ENCODE measurements at places on chromosomes 3 and 15.
A peak's percentile ranks its signal among the peaks of the same experiment; 100 is the strongest.

GRCh38 chr3:61200270-61200669, 51.0 kb downstream of the FHIT start:
- no peak for DNase-seq

DNA sequence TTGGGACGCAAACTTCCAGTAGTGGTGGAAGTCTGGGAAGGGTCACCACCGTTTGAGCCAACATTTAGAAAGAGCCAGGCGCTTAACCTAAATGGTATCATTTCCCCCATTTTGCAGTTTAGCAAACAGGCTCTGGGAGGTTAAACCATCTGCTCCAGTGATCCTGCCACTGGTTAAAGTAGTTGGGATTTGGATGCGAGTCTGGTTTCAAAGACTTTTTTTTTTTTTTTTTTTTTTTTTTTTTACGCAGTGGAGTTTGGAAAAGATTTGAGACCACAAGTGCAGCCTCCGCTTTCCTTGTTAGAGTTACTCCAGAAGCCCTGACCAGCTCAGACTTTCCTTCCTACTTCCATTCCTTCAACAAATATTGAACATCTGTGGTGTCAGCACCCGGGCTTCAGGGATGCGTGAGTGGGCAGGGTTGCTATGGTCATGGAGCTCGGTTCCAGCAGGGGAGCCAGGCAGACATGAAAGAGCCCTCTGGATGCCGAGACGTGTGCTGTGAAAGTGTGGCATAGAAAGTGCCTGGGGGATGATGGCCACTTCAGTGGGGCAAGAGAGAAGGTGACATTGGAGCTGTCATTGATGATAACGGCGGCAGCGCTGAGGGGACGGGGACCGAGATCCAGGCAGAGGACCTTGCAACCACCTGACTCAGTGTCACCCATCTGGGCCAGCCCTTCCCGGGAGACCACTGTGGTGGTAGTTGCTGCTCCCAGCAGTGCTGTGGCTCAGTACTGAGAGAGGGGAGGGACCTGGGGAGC, 1.1 kb upstream of the RNU6-1 start:
- no peak for DNase-seq

DNA sequence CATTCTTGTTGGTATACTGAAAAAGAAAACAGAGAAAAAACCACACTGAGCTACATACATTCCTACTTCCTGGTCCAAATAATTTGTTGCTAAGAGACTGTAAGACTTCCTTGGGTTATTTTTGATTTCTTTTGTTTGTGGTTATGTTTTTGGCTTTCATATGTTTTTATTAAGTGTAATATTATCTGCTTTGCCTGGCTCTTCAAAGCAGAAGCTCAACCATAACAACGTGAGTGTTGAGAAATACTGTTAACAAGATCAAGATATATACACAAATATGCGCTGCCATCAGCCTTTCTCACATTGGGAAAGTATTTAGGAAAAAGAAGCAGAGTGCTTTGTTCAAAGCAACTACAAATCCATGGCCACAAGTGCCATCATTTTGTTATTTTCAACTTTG, 556.2 kb upstream of the CBLB start:
- no peak for DNase-seq

- DNase-seq: no peak
Measured at GRCh38 chr15:99477791-99478471, 87.9 kb upstream of the MEF2A start.

GRCh38 chr3:66195347-66195783, 25.4 kb upstream of the SLC25A26 start:
- DNase-seq: peak; percentile 7

GRCh38 chr3:56940976-56941375, 119.5 kb upstream of the SPATA12 start:
- DNase-seq: no peak

DNA sequence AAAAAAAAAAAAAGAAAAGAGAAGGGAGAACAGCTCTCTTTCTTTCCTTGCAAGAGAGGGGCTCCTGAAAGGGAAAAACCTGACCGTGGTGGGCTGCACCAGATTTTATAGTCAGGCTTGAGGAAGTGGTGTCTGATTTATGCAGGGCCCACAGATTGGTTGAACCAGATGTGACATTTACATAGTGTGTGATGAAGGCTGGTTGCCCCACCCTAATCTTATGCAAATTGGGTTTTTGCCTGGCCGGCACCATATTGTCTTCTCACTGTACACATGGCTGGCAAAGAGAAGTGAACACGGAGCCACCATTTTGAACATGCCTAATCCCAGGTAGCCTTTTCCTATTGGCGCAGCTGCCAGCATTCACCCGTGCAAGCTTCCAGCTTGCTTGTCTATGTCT, 154.4 kb downstream of the OXSM start:
- no peak for DNase-seq

GRCh38 chr15:80893777-80894176, 95.8 kb downstream of the MESD start:
- no peak for DNase-seq

GRCh38 chr15:66838671-66839239, 136.7 kb downstream of the SMAD6 start:
- no peak for DNase-seq
